Colonic mucosa (tissue), 4 donors: ENCODE measurements at places on chromosomes 4 and X.

- no peaks in the 10 kb centered on the region for H3K4me1 ChIP-seq
- DNase-seq, result no peak
- H3K36me3 ChIP-seq, result no peaks in the 10 kb centered on the region
- H3K4me3 ChIP-seq, result no peak overlapping the region
Measured at GRCh38 chr4:8264106-8264505, 5.4 kb upstream of the HTRA3 start.

DNA sequence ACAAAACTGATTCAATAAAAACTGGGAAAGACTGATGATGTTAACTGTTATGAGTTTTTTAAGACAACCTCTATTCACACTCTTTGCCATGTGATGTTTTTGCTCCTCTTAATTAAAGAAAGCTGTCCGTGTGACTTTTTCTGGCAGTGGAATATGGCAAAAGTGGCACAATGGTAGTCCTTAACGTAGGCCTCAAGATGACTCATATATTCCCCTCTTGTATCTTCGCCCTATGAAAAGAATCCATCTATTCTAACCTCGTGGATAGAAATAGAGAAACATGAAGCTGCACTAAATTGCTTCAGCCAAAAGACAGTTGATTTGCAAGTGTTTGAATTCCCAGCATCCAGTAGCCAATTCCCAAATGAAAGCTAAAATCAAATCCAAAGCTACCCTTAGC, 603.8 kb upstream of the PCDH7 start:
- H3K27ac ChIP-seq, result no peak overlapping the region
- no peaks in the 10 kb centered on the region for H3K4me1 ChIP-seq
- no peaks in the 10 kb centered on the region for H3K27me3 ChIP-seq

DNA sequence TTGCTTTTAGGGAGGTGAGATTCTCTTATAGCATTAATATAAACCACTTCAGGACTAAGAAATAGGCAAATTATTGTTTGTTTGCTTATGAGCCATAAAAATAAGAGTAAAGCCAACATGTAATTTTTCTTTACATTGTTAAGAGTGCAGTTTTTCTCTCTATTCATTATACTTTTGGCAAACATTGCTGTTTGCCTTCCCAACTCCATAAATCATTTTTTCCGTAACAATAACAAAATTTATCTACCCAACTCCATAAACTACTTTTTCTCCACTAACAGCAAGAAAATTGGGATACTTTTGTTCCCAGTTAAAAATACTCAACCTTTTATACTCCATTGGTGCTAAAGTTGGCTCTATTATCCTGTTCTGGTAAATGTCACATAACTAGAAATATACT, 229.7 kb upstream of the GPRIN3 start:
- H3K27me3 ChIP-seq, result no peaks in the 10 kb centered on the region
- H3K4me1 ChIP-seq, result no peaks in the 10 kb centered on the region
- DNase-seq, result no peak
- H3K27ac ChIP-seq, result no peak overlapping the region
- H3K36me3 ChIP-seq, result no peaks in the 10 kb centered on the region

- no peak overlapping the region for H3K27ac ChIP-seq
- H3K27me3 ChIP-seq, result no peaks in the 10 kb centered on the region
- H3K36me3 ChIP-seq, result no peaks in the 10 kb centered on the region
- H3K4me1 ChIP-seq, result no peaks in the 10 kb centered on the region
- no peak overlapping the region for H3K4me3 ChIP-seq
Measured at GRCh38 chr4:98614662-98615061, 43.7 kb downstream of the TSPAN5 start.

GRCh38 chrX:22116605-22117546, 84.8 kb downstream of the PHEX start:
- H3K27me3 ChIP-seq, result no peaks in the 10 kb centered on the region
- no peak overlapping the region for H3K27ac ChIP-seq
- H3K4me1 ChIP-seq, result no peaks in the 10 kb centered on the region

GRCh38 chrX:24647257-24648058, at the start of gene PCYT1B:
Gene PCYT1B (minus strand): TSS chrX:24647347. CDS start chrX:24647105, 242 bp downstream.
- H3K27me3 ChIP-seq, result peaks cover 8% of the 10 kb centered on the region
- H3K4me1 ChIP-seq, result no peaks in the 10 kb centered on the region
- H3K27ac ChIP-seq, result no peak within 1 kb of the TSS
- H3K4me3 ChIP-seq, result no peak within 1 kb of the TSS
- DNase-seq, result peak; percentile 42

- no peaks in the 10 kb centered on the region for H3K4me1 ChIP-seq
- no peak for DNase-seq
- no peak overlapping the region for H3K4me3 ChIP-seq
- no peaks in the 10 kb centered on the region for H3K36me3 ChIP-seq
- H3K27me3 ChIP-seq, result no peaks in the 10 kb centered on the region
- H3K27ac ChIP-seq, result no peak overlapping the region
Measured at GRCh38 chrX:18890049-18890381, 93.9 kb downstream of the PHKA2 start.

GRCh38 chr4:72311291-72311690, 257.7 kb downstream of the ADAMTS3 start:
- no peaks in the 10 kb centered on the region for H3K36me3 ChIP-seq
- DNase-seq, result no peak
- H3K27me3 ChIP-seq, result no peaks in the 10 kb centered on the region
- no peak overlapping the region for H3K27ac ChIP-seq
- H3K4me1 ChIP-seq, result no peaks in the 10 kb centered on the region
- H3K4me3 ChIP-seq, result no peak overlapping the region

GRCh38 chr4:25076625-25077398, 46.1 kb upstream of the LGI2 start:
- no peaks in the 10 kb centered on the region for H3K27me3 ChIP-seq
- no peak overlapping the region for H3K27ac ChIP-seq
- H3K4me3 ChIP-seq, result no peak overlapping the region
- H3K4me1 ChIP-seq, result peaks cover 5% of the 10 kb centered on the region
- no peaks in the 10 kb centered on the region for H3K36me3 ChIP-seq
- no peak for DNase-seq

DNA sequence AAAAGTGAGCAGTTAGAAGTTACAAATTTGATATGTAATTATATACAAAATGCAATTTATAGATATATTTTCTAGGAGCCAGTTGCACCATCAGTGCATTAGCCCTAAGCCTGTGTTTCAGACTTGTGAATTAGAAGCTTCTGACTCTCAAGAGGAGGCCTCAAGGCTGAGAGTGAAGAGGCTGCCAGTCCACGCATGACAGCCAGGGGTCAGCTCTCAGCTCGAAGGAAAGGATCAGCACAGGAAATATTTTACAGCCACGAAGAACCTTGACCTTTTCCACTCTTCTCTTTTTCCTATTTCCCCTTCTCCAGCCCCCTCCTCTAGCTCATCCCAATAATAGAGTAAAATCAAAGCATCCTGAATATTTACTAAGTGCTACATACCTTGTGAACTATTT, 642.4 kb downstream of the TRIML1 start:
- no peaks in the 10 kb centered on the region for H3K4me1 ChIP-seq
- no peak overlapping the region for H3K27ac ChIP-seq

DNA sequence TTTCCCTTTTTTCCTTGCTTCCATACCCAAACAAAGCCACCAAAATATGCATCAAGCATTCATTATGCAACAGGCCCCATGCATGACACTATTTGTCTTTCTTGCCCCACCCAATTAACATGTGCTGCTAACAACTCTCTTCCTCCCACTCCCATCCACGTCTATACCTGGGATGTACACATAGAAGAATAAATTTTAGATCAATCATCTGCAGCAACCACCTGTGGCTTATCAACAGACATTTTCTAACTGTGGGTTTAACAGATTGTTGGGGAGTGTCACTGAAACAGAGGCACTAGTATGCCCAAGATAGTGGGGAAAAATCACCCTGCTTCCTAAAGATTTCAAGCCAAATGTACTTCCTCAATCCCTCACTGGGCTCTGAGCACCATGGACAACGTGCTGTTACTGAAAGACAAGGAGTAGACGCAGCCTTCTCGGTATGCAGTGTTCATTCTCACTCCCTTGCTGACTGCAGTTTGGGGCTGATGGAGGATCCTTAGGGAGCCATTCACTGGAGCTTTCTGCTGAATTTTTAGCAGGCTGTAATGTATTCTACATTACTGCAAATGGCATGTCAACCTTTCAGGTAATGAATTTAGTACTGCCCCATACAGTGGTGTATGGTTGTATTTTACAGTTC, 28.4 kb upstream of the TRPC5OS start:
- H3K27me3 ChIP-seq, result no peaks in the 10 kb centered on the region
- DNase-seq, result no peak
- H3K4me3 ChIP-seq, result no peak overlapping the region
- no peaks in the 10 kb centered on the region for H3K4me1 ChIP-seq
- no peaks in the 10 kb centered on the region for H3K36me3 ChIP-seq

GRCh38 chrX:104695593-104695992, 129.6 kb downstream of the IL1RAPL2 start:
- H3K27ac ChIP-seq, result no peak overlapping the region
- no peaks in the 10 kb centered on the region for H3K4me1 ChIP-seq
- no peak overlapping the region for H3K4me3 ChIP-seq
- no peaks in the 10 kb centered on the region for H3K27me3 ChIP-seq
- H3K36me3 ChIP-seq, result no peaks in the 10 kb centered on the region

DNA sequence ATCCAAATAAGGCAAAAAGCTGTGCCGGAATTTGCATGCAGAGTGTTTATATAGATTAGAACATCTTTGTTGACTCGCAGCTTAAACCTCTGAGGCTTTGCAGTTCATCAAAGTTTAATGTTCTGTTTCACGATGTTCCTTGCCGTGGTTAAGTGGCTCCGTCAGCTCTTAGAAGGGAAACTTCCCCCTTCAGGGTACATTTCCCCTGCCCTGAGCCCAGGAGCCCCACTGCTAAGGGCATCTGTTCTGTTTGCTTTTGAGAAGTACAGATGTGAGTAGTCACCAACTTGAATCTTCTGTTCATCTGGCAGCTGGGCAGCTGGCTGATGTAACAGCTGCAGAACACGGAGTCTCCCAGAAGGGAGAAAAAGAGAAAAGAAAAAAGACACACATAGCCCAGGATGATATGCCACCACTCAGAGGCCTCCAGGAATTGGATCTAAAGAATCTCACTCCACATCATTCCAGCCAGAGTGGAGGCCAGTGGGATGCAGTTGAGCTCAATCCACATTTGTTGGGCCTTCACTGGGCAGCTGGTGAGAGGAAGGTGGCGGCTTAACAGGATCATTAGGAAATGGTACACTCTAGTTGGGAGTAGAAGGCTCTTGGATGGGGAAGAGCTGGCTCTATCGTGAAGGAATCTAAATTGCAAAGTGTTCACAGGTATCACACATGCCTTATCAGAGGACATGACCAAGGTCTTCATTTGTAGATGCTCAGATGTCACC, 178.7 kb upstream of the RBPJ start:
- H3K27ac ChIP-seq, result peak overlapping the region; percentile 14
- no peaks in the 10 kb centered on the region for H3K27me3 ChIP-seq
- no peak for DNase-seq
- no peaks in the 10 kb centered on the region for H3K4me1 ChIP-seq

DNA sequence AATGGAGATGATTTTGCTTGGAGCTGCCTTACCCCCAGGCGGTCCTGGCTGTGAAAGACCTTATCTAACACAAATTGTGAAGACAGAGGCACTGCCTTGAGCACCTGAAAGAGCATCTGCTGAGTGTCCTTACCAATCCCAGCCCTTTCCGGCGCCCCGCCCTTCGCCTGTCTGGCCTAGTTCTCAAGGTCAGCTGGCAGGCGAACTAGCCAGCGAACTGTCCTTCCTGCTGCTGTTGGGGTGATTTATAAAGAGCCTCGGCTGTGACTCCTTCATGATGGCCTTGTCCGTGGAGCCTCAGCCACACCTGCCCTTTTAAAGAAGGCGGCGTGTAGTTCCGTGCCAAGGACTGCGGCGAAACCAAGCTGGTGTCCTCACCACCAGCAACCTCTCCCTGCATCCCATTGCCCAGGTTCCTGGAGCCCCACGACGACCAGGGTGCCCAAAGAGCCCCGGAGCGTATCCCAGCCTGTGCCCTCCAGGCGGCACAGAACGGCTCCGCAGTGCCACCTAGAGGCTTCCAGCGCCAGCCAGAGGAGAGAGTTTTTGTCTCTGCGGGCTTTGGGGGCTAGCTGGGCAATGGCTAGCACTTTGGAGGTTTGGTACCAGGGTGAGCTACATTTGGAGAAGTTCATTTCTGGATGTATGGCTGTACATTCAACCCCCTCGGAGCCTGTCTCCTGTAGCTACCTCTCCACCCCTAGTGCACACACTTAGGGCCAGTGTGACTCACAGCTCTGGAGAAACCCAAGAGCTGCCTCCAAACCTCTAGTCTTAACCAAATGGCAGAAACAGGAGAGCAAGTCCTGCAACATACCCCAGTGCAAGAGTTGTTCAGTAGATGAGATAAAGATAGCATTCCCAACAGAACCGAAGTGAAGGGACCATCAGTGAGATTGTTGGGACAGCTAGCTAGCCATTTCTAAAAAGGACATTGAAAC, 36.8 kb upstream of the VMA21 start:
- no peak overlapping the region for H3K4me3 ChIP-seq
- no peaks in the 10 kb centered on the region for H3K36me3 ChIP-seq
- H3K4me1 ChIP-seq, result no peaks in the 10 kb centered on the region
- no peaks in the 10 kb centered on the region for H3K27me3 ChIP-seq
- DNase-seq, result peak; percentile 23

GRCh38 chr4:119244344-119244743, 31.8 kb downstream of the USP53 start:
- H3K27ac ChIP-seq, result no peak overlapping the region
- no peaks in the 10 kb centered on the region for H3K36me3 ChIP-seq
- no peaks in the 10 kb centered on the region for H3K27me3 ChIP-seq

GRCh38 chrX:9071031-9071650, 37.2 kb upstream of the FAM9B start:
- H3K36me3 ChIP-seq, result no peaks in the 10 kb centered on the region
- no peak overlapping the region for H3K4me3 ChIP-seq
- H3K4me1 ChIP-seq, result no peaks in the 10 kb centered on the region
- no peak for DNase-seq
- no peaks in the 10 kb centered on the region for H3K27me3 ChIP-seq

DNA sequence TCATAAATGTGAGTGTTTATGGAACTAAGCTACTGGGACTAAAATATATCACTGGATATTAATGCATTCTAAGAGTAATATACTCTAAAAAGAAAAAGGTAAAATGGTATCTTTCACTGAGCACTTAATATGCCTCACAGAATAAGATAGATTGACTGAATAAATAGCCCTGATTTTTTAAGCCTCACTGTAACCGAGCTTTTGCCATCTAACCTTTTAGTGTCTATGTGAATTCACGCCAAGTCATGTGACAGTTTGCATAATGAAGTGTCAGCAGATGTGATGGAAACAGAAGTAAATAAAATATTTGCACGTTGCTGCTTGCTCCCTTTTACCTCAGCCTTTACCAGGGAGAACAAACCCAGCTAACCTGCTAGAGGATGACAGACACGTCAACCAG, 119.7 kb upstream of the NWD2 start:
- no peak overlapping the region for H3K4me3 ChIP-seq
- H3K27ac ChIP-seq, result no peak overlapping the region
- H3K4me1 ChIP-seq, result no peaks in the 10 kb centered on the region
- no peaks in the 10 kb centered on the region for H3K36me3 ChIP-seq
- no peak for DNase-seq

DNA sequence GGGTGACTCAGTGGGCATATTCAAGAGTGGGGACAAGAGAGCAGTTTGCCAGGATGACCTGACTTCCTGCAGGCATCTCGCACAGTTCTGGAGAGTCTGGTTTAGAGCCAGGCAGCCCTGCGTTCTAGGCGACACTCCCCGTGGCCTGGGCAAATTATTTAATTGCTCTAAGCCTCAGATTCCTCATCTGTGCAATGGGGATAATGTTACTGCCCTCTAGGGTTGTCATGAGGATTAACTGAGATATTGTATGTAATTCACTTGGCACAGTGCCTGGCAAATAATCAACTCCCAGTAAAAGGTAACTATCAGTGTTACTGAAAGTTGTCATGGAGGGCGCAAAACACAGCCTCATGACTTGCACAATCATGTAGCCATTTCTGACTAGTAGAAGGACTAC, 48.8 kb upstream of the PITX2 start:
- no peak overlapping the region for H3K4me3 ChIP-seq
- DNase-seq, result no peak
- H3K27ac ChIP-seq, result no peak overlapping the region
- no peaks in the 10 kb centered on the region for H3K27me3 ChIP-seq
- no peaks in the 10 kb centered on the region for H3K36me3 ChIP-seq
- H3K4me1 ChIP-seq, result no peaks in the 10 kb centered on the region
